ENCODE measurements at places on chromosomes 7 and 10.

DNA sequence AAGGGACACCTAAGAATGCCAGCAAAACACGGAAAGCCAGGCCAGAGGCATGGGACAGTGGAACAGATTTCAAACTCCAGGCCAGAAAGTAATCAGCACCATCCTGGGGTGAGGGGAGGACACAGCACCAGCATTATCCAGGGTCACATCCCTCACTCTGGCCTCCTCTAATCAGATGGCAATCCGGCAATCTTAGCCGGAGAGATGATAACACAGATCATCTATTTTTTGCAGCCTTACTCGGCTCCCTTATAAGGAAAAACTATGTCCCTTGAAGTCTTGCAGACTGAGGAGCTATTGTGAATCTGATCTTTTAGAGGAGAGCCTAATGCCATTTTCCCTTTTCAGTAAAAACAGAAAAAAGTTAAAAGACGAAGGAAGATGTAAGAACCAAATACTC is 16.5 kb downstream of the TRIL start:
- no peak for DNase-seq

DNA sequence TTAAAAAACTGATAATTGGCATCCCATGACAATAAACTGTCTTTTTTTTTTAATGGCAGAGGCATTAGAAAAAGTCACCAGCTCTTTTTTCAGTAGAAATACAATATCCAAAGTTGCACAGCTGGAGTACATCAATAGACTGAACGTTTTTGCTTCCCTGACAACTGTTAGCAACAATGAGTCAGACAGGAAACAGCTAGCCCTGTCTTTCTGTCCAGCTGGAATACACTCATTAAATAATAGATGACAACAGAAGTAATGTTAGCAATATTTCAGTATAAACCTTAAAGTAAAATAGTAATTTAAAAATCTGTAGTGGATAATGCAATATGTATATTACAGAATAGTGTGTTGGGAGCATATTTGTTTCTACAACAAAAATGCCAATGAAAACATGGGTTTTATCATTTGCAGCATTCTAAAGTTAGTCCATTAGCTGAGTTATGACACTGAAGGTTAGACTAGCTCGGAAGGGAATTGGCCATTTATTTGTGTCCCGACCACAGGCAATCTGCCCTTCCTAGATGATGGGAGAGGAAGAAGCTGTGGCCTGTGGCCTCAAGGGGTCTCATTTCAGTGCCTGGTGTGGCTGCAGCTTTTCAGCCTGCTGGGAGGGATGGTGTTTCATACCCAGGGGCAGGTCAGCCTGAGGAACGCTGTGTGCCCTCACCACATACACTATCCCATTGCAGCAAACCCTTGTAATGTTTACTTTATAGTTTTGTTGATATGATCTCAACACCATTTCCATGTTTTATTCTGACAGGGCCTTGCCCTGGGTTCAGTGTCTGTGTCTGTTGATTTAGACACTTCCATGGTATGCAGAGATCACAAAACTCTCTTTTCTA is 173.3 kb downstream of the SLC16A9 start:
- peak; percentile 47 for DNase-seq

GRCh38 chr7:22296916-22297315 is 60.0 kb downstream of the RAPGEF5 start:
- no peak for DNase-seq

DNA sequence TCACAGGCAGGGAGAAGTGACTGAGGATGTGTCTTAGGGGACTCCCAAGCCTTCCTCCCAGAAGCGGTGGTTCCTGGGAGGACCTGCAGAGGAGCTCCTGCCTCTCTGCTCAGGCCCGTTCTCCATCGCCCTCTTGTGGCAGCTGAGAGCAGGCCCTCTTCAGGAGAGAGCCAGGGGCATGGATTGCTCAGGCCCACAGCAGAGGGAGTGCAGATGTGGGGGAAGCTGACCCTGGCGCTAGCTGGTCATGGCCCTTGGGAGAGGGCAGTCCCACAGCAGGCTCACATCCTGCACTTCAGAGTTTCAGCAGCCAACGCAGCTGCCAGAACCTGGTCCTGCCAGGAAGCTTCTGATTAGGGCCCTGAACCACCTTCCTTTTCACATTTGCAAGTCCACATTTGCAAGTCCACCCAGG is 94.8 kb upstream of the TARP start:
- peak; percentile 55 for DNase-seq

- no peak for DNase-seq
These were observed 4.2 kb upstream of the ARHGAP12 start for GRCh38 chr10:31932838-31933237.

- DNase-seq = no peak
These were observed 7.4 kb upstream of the LAMB1 start for GRCh38 chr7:108010377-108010776.

- DNase-seq = peak; percentile 77
These were observed at the start of gene ADAP1 for GRCh38 chr7:954330-955238. ADAP1 (minus strand) TSS chr7:954680; CDS start chr7:954477, 203 bp downstream.

- no peak for DNase-seq
These were observed 319.9 kb upstream of the COBL start for GRCh38 chr7:51636503-51636902.

DNA sequence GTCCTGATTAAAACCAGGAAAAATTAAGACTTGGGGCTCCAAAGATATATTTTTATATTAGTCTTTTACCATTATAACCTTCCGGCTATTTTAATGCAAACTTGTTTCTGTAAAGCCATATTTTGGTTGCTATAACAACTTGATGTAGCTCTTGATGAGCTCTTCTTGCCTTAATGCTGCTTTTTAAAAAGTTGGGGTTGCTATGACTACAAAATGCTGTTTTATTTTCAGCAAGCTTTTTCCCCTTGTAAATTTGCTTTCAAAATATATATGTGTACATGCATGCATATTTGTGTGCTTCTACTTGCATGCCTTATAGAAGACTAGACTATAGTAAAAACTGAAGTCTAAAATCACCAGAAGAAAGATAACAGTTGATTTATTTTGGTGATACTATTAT is 99.7 kb downstream of the CSTF2T start:
- no peak for DNase-seq

GRCh38 chr7:102926783-102927140 is 14.0 kb downstream of the LRRC17 start:
- DNase-seq = no peak

GRCh38 chr10:43323245-43323644 is 48.2 kb upstream of the FXYD4 start:
- DNase-seq = no peak

DNA sequence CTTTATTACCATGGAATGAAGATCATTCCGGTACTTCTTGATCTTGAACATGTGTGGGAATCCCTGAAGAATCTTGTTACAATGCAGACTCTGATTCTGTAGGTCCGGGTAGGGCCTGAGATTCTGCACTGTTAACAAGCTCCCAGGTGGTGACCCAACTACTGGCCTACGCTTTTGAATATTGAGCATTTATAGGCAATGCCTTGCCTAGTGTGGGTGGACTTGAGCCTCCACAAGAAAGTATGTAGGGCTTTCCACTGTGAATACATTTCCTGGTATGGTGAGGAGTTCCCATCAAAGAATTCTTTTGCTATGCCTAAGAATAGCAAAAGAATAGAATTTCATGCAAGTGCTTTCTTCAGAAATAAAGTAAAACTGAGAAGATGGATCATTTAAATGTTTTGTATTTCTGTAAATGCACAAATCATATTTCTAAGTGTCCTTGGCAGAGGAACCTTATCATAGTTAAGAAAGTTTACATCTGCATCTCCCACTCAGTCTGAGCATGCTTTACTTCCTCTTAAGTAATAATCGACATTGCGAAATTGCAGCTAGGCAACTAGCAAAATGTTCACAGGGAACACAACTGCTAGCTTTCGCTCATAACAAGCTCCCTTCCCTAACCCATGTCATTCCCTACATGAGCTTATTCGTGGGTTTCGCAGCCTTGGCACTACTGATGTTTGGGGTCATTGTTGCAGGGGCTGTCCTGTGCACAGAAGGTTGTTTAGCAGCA is 71.4 kb downstream of the AHR start:
- peak; percentile 61 for DNase-seq

DNA sequence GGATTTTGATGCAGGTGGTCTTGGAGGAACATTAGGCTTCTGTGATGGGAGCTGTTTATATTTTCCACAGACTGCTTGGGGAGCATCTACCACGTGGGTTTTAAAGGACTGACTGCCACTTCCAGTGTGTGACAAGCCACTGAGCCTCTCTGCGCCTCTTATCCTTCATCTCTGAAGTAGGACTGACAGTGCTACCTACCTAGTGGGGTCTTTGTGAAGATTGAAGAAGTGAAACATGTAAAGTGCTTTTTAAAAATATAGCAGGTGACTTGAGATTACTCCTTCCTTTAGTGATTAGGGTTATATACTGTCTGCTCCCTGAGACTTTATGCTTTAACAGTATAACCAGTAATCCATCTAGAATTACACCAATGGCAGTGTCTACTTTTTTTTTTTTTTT is 29.9 kb downstream of the NKX2-3 start:
- no peak for DNase-seq

DNA sequence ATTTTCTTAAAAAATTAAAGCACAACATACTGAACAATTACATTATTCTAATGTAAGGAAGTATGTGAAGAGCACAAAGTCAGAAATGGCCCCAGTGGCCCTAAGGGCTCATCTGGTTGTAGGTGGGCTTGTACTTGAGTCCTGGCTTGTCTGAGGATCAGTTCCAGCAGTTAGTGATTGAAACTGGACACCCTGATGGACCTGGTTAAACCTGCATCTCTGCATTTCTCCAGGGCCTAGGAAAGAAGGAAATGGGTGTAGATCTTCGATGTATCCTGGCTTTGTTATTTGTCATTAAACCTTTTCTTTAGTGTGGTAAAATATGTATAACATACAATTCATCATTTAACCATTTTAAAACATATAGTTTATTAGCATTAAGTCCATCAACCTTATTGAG is 9.7 kb upstream of the AKR1C2 start:
- no peak for DNase-seq

DNA sequence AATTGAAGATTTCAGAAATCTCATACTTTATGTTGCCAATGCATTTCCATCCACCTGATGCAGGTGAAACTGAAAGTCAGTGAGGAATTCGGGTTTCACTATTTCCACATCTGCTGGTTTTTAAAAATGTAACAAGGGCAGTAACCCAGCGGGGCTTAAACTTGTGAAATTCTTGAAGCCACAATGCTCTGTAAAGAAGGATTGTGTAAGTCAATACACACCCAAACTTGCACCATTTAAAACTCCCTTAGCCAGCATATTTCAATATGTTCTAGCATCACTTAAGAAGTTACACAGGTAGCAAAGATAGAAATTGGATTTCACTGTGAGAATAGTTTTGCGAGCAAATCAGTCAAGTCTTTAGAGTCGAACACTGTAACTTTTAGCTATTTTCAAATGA is 386.1 kb downstream of the PLXDC2 start:
- no peak for DNase-seq

- no peak for DNase-seq
These were observed 139.1 kb downstream of the PTPRN2 start for GRCh38 chr7:158448430-158449100.

DNA sequence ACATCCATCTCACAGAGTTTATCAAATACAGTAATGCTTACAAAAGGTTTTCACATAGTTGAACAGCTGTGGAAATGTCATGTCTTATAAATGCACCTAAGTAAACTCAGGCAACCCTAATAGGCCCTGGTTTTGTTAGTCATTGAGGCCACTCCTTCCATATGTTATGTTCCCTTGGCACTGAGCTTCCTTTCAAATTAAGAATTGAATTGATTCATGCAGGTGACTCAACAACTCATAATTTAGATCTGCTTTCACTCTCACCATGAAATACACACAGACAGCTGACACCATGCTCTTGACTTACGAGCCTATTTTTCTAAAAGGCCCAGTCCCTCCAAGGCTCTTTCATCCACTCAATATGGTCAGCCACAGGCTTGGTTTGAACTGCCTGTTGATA is 476.9 kb downstream of the KCNMA1 start:
- DNase-seq = peak; percentile 42

GRCh38 chr10:103580430-103580829 is 86.9 kb downstream of the NEURL1 start:
- DNase-seq = no peak

DNA sequence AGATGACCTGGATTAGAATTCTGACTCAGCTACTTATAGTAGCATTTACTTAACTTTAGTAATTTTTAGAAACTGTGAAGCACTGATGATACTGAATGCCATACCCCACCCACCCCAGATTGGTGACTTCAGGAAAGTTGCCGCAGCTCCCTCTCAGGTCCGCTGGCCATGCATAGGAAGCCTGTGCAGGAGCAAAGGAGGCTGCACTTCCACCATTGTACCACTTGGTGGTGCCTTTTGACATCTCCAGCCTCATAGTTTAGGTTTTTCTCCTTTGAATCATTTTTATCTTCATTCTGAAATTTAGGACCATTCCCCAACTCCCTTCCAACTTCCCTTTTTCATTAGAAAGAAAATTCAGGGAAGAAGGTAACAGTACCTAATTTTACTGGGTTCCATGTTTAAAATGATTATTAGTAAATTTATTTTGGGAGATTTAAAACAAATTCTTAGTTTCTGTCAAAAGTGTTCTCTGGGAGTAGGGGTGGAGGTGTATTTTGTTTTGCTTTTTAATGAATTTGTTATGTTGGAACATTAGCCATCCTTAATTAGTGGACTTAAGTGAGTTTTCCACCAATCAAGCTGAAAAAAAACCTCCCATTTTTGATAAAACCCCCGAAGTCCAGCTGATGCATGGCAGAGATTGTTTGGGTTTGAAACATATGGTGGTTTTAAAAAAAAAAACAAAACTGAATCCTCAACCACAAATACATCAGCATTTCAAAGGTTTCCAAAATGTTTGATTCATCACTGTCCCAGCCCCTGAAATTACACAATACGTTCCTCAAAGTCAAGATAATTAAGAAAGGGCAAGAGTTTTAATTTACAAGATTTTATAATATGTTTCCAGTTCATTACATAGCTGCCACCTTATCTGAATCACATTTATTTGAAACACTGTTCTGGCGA is 109.6 kb downstream of the WNT2 start:
- DNase-seq = peak; percentile 53

DNA sequence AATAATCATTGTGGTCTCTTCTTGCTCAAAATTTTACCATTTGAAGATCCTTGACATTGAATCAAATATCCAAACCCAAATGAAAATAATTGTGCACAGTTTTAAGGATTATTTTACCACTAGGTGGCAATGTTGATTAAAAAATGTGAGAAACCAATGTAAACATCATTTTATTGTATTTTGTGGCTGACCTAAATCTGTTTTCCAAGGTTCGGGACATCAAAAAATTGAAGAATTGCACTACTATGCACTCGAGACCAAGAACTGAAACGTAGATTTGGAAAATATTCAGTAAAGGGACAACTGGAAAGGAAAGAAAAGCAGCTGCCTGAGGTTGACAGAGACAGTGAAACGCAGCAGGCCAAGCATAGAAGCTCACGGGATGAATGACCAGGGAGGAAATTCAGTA is 259.3 kb downstream of the SNX13 start:
- no peak for DNase-seq

- DNase-seq = no peak
These were observed 327.1 kb downstream of the GPR158 start for GRCh38 chr10:25501912-25502311.
